ENCODE measurements at places on chromosomes 1 and 21.

DNA sequence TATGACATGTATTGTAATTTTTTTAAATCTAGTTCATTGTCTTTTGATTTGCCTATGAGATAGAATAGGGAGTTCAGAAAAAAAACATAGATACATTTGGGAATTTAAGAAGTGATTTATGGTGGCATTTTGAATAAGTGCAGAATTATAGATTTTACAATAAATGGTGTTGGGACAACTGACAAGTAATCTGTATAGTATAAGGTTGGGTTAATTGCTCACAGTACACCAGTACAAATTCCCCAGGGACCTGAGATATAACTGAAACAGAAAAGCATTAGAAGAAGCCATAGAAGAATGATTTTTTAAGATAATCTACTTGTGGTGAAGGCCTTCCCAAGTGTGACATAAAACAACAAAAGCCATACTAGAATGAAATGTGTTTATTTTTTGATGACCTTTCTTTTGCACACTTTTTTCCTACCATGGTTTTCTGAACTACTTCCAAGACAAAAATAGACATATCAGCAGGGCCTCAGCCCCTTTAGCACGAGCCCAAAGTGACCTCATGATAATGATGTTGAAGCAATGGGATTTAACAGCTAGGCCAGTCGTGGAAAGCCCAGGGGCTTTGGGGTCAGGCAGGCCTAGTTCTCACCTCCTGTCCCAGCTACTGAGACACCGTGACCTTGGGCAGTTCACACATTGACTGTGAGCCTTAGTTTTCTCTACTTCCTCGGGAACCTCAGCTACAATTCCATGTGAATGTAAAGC, 87.4 kb downstream of the GREM2 start:
- DNase-seq: no peak

GRCh38 chr1:207001492-207002245, 30.9 kb downstream of the C1orf116 start:
- no peak for DNase-seq

DNA sequence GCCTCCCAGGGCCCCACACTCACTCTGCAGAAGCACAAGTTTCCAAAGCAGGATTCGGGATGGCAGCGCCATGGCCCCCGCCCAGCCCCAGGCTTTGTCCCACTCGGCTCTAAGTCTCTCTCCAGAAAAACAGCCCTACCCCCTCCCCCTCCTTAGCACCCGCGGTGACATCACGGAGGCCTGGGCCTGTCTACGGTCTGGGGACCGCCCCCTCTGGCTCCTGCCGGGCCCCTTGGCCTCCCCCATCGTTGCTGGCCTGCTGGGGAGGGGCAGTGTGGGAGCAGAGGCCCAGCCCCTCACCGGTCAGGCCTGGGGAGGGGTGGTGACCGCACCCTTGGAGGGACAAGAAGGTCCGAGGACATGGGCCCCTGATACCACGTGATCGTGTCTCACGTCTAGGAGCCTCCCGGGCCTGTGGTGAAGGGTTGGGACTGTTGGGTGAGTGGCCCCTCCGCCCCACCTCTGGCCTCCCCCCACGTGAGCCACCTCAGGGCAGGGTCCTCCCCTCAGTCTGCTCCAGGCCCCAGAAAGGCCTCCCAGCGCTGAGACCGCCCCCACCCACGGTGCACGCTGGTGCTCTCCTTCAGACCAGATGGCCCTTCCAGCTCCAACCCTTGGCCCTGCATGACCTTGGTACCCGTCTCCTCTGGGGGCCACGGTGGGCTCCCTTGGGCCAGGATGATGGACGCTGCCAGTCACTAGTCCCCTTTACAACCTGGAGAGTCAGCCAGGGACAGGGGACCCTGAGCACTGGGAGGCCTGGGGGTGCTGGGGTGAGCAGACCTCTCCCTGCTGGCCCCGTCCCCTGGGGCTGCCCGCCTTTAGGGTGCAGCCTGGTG, at the start of gene MXRA8:
Gene MXRA8, minus strand, starts transcription at position 123 of the 839 bp plus-strand sequence. Its CDS starts 51 bp downstream, at position 72.
- DNase-seq: no peak

- no peak for DNase-seq
Measured at GRCh38 chr1:155003766-155004351, 1.3 kb downstream of the ZBTB7B start.

DNA sequence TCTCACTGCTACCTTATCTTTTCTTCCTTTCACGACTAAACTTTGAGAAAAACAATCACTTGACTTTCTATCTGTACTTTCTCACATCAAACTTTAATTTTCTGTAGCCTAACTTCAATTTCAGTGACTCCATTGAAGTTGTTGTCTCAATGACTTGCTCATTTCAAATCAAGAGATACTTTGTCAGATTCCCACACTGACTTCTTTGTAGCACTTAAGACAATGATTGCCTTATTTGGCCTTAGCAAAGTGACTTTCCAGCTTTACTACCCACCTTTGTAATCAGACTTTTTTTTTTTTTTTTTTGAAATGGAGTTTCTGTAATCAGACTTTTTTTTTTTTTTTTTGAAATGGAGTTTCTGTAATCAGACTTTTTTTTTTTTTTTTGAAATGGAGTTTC, 37.0 kb downstream of the AGO4 start:
- DNase-seq: no peak

- DNase-seq: no peak
Measured at GRCh38 chr1:206516728-206516990, 9.3 kb downstream of the RASSF5 start.

GRCh38 chr1:204181116-204181515, 15.0 kb upstream of the REN start:
- DNase-seq: no peak

- no peak for DNase-seq
Measured at GRCh38 chr1:228963795-228964177, 228.5 kb downstream of the RHOU start.

DNA sequence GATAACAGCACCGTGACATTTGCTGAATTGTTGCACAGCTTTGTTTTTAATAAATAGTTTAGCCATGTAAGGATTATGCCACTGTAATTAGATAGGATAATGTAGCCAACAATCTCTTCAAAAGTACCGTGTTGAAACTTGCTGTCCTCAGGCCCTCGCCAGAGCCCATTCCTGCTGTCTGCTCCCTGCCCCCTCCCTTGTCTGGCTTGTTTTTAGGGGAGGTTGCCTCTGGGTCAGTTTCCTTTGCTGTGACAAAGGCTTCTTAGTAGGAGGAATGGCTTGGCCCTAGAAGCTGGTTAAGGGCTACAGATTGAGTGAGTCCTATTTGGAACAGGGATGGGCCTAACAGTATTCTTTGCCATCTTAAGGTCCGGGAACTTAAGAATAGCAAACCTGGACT, 107.9 kb downstream of the LMO4 start:
- DNase-seq: no peak
